ENCODE measurements at places on chromosomes 12 and 14.

GRCh38 chr14:53638966-53639365 is 317.7 kb downstream of the BMP4 start:
- DNase-seq: no peak

- no peak for DNase-seq
Measured at GRCh38 chr12:131521326-131521725, 189.6 kb upstream of the SFSWAP start.

DNA sequence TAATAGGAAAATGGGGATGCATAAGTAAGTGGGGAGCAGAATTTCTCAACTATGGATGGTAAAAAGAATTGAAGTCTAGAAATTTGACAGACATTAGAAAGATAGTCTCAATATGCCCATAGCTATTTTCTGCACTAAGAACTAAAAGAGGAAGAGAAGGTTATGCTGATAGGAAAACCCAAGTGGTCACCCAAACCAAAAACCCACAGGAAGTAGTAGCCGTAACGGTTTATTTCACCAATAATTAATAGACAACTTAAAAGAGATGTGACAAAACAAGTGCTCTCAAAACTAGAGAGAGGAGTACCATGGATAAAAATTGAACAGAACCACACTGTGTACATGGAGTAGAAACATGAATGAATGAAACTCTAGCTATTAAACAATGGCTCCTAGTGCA is 295.4 kb downstream of the FSCB start:
- DNase-seq: no peak

- no peak for DNase-seq
Measured at GRCh38 chr14:99735189-99736135, 51.4 kb downstream of the CYP46A1 start.

DNA sequence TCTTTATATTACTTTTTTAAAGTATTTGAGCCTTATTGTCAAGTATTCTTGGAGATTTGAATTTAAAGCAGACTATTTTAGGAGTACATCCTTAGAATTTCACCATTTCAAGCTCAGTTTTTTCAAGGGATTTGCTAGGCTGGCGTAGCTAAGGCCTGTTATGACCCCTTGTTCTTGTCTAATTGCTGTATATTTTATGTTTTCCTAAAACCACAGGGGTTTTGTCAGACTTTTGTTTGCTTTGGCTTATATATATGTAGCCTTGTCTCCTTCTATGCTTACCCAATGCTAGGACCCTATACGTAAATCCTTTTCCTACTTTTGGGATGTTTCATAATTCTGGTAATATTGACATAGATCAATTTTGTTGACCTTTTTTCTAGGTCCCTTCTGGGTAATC is 147.0 kb upstream of the SYT10 start:
- no peak for DNase-seq

- no peak for DNase-seq
Measured at GRCh38 chr12:42135259-42135814, 9.3 kb downstream of the GXYLT1 start.

DNA sequence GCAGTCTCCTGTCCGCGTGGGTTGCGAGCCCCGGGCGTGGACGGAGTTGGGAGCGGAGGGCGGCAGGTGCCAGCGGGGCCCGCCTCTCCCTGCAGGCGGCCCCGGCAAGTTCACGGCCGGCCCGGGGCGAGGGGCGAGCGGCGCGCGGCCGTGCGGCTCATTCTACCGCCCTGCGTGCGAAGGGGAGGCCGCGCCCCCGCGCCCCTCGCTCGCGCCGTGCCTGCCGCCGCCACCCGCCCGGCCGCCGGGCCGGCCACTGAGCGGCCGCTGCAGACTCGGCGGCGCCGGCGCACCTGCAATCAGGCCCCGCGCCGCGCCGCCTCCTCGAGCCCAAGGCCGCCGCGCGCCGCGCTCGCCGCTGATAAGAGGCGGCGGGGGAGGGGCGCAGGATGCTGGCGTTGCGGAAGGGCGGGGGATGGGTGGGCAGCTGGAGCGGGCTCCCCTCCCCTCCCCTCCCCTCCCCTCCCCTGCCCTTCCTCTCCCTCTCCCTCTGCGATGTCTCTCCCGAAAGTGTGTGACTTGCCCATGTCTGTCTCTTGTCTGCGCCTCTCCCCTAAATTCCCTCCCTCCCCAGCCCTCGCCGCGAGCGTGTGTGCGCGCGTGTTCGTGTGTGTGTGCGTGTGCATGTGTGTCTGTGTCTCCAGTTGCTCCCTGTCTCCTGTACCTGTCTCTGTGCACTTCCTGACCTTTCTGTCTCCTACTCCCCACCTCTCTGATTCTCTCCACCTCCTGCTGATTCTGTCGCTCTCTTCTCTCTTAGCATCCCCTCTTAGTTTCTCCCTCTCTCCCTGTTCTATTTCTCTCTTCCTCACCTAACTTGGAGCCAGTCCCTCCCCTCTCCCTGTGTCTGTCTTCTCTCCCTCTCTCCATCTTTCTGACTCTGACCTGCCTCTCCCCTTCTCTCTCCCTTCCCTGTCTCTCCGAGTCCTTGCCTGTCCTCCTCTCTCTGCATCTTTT is 768.1 kb upstream of the TBX3 start:
- DNase-seq: no peak

GRCh38 chr14:103767336-103767894 is 51.8 kb downstream of the ZFYVE21 start:
- DNase-seq: no peak

DNA sequence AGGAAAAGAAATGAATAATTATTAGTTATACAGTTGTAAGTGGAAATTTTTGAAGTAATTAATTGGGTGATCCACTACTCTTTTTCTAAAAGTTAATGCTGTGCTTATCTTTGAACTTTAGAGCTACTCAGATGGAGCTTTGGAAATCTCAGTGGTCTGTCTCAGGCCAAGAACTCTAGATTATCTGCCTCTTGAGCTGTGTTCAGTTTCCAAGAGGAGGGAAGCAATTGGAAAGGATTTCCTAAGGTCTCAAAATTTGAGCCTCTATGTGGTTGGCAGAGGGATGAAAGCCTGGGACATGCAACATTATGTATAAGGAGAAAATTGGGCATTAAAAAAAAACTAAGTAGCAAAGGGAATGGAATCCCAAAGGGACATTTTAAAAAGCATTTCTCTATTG is 334.0 kb upstream of the PRICKLE1 start:
- DNase-seq: no peak

GRCh38 chr14:100298551-100299237 is 7.5 kb downstream of the SLC25A29 start:
- no peak for DNase-seq

- no peak for DNase-seq
Measured at GRCh38 chr12:46507766-46508165, 135.2 kb upstream of the SLC38A2 start.

DNA sequence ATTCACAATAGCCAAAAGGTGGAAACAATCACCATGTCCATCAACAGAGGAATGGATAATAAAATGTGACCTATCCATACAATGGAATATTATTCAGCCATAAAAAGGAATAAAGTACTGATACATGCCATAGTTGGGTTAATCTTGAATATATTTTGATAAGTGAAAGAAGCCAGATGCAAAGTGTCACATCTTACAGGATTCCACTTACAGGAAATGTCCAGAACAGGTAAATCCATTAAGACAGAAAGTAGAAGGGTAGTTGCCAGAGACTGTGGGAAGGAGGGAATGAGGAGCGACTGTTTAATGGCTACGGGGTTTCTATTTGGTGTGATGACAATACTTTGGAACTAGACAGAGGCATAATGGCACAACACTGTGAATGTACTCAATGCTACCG is 171.6 kb downstream of the KSR2 start:
- no peak for DNase-seq

- DNase-seq: peak; percentile 46
Measured at GRCh38 chr14:91835197-91835919, 32.0 kb downstream of the TC2N start.

GRCh38 chr14:50020184-50020583 is 96.2 kb downstream of the VCPKMT start:
- no peak for DNase-seq

DNA sequence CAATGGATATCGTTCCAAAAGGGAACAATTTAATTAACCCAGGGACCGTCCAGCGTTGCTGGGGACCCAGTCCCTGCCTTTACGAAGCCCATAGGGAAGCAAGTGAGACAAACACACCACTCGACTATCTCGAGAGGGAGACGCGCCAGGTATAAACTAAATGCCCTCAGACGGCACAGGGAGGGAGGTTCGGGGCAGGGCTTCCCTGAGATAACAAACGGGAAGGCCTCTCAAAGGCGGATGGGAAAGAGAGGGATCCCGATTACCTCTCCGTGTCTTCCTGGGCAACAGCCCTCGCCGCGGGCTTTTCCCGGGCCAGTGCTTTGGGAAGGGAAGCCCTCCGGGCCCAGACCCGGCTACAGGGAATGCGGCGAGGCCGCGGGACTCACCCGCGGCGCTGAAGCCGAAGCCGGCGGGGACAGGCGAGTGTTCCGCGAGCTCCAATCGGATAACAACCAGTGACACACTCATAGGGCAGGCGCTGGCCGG is 390 bp downstream of the BRAP start:
- DNase-seq: no peak

GRCh38 chr12:26948309-26948708 is 10.0 kb downstream of the FGFR1OP2 start:
- no peak for DNase-seq

- DNase-seq: no peak
Measured at GRCh38 chr12:23133471-23133870, 508.5 kb downstream of the ETNK1 start.

- no peak for DNase-seq
Measured at GRCh38 chr12:24661657-24662096, 287.2 kb downstream of the BCAT1 start.

DNA sequence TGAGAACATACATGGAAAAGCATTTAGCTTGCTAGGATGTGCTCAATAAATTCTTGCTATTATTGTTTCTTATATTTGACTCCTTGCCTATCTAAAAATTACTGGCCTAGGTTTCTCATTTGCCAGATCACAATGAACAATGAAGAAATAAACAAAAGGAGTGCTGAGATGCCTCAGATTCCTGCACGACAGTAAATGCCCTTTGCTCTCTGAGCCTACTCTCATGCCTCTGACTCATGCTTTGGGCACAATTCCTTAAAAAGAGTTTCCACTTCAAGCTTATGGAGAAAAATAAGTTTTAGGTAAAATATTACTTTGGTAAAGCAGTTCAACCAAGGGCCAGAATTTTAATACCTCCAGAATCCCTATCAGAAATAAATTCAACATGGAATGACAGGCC is 30.9 kb downstream of the GRIN2B start:
- no peak for DNase-seq

- no peak for DNase-seq
Measured at GRCh38 chr14:68665792-68666204, 127.1 kb downstream of the ZFP36L1 start.

- no peak for DNase-seq
Measured at GRCh38 chr14:90728951-90729350, 87.3 kb downstream of the TTC7B start.

GRCh38 chr12:111428728-111429175 is 23.0 kb downstream of the SH2B3 start:
- no peak for DNase-seq

Data from CD4-positive, alpha-beta memory T cell (primary cell).